Activated CD4-positive, alpha-beta T cell treated with anti-CD3 and anti-CD28 coated beads, Interleukin-2, amount 10 ng/mL, durations not matched to agents 7 days and 5 days (primary cell): ENCODE measurements at places on chromosomes 2 and 18. TPM values are rescaled to one million over a fixed set of nuclear protein-coding genes. Genes with fewer than 3 reads are reported as not detected.

The SLC8A1 gene
- 0.56 TPM for total RNA-seq

DNA sequence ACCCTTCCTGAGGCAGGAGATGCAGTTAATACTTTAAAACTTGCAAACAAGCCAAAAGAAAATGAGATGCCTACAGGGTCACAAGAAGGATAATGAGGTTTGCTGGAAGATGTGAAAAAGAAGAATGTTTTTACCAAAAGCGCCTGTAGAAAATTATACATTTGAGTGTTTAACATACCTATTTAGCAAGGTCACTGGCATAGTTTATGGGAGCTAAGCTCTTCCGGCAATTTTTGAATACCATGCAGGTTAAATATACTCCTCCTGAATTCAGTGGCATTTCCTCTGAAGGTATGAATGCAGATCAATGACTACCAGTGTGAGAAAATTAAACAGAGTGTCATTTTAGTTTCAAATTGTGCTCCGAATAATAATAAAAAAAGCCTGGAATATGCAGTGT, 21.2 kb upstream of the MAP3K20 start:
- DNase-seq = no peak
- H3K27me3 ChIP-seq = peaks cover 34% of the 10 kb centered on the region
- H3K36me3 ChIP-seq = no peaks in the 10 kb centered on the region
- H3K4me1 ChIP-seq = peaks cover under 1% of the 10 kb centered on the region
- no peak overlapping the region for H3K27ac ChIP-seq

GRCh38 chr2:120485096-120485495, 139.2 kb downstream of the INHBB start:
- peaks cover under 1% of the 10 kb centered on the region for H3K27me3 ChIP-seq
- no peak overlapping the region for H3K4me3 ChIP-seq
- no peaks in the 10 kb centered on the region for H3K4me1 ChIP-seq
- no peak overlapping the region for H3K27ac ChIP-seq
- H3K36me3 ChIP-seq = no peaks in the 10 kb centered on the region

- H3K4me3 ChIP-seq = no peak overlapping the region
- no peaks in the 10 kb centered on the region for H3K27me3 ChIP-seq
- DNase-seq = no peak
- H3K4me1 ChIP-seq = peaks cover 17% of the 10 kb centered on the region
Measured at GRCh38 chr2:143615562-143615961, 486.3 kb downstream of the ARHGAP15 start.
